ENCODE measurements at places on chromosomes 13 and 19.

DNA sequence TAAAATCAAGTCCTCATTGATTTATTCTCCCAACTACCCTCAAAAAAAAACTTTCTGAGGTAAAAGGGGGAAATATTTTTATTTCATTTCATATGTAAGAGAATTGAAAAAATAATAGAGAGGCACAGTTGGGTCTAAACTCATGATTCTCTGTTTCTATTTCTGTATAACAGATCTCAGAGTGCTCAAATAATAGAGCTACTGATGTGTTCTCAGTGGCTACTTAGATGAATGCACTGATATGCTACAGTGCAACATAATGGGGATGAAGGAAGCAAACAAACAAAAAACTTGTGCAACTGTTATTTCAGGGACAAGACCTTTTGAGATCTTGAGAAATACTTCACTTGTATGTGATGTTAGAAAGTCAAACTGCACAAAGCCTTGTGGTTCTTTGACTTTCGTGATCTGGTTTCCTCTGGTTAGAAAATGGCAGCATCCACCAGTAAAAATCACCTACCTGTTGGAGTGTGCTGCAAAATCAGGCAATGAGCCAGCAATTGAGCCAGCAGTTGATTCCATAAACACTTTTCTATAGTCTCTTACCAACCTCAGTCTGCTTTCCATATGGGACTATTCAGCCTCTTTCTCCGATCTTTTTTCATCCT, 9.7 kb upstream of the DACH1 start:
- no peak for DNase-seq

GRCh38 chr19:5108123-5108596, 139.2 kb downstream of the KDM4B start:
- no peak for DNase-seq

- no peak for DNase-seq
Observed at GRCh38 chr19:35041548-35042055, at the start of gene HPN. TSS of gene HPN (plus strand) at chr19:35041721. CDS start at chr19:35042507, 786 bp downstream.

DNA sequence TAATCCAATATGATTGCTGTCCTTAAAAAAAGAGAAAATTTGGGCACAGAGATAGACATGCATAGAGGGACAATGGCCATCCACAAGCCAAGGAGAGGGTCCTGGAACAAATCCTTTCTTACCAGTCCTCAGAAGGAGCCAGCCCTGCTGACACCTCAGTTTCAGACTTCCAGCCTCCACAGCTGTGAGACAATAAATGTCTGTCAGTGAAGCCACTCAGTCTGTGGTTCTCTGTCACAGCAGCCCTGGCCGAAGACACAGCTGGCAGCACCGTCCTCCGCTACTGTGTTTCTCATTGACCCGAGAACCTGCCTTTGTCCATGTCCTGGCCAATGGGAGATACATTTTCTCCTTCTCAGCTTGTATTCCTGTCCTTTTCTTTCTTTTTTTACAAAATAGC, 207.9 kb downstream of the TM9SF2 start:
- no peak for DNase-seq

- DNase-seq, result peak; percentile 77
Observed at GRCh38 chr19:48965806-48966540, 864 bp downstream of the FTL start.

GRCh38 chr13:101942038-101942437, 459.8 kb downstream of the FGF14 start:
- DNase-seq, result peak; percentile 71

DNA sequence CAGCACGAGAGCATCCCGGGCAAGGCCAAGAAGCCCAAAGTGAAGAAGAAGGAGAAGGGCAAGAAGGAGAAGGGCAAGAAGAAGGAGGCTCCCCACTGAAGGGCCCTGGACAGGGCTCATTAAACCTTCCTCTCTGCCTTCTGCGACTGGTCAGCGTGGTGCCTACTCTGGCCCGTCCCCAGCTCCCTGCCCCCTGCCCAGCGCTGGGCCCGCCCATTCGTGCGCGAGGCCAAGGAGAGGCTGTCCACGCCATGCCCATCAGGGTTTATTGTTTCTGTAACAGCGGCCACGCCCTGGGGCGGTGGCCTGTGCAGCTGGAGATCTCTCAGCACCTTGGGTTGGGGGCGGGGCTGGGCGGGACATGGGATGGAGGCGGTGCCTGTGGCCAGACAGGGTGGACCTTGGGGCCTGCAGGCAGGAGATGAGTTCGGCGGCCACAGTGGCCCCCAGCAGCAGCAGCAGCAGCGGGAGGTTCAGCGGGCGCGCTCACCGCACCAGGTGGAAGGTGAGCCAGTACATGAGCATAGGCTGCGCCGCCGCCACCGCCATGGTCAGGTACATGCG, 897 bp downstream of the C19orf33 start:
- no peak for DNase-seq

- no peak for DNase-seq
Observed at GRCh38 chr19:39497996-39498797, 550 bp upstream of the DLL3 start.

DNA sequence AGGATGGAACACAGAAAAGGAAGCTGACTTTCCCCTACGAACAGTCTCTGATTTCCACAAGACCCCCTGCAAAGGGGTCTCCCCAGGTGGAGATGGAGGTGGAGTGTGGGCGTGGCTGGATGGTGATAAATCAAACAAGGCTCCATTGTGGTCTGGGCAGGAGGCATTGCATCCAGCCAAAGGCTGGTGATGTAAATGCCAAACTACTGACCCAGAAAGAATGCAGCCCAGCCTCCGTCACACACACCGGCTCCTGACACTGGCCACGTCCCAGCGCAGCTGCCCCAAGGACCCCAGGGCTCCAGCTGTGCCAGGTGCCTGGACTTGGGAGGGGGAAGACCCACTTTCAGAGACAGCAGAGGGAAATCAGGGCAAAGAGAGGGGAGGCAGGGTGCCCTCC, 6.3 kb downstream of the SLC7A1 start:
- no peak for DNase-seq
